ENCODE measurements at places on chromosomes 12 and 14.

GRCh38 chr12:66514581-66514980 lies 164.3 kb downstream of the GRIP1 start:
- no peak for DNase-seq

- no peak for DNase-seq
These were observed 21.4 kb upstream of the NCOR2 start for GRCh38 chr12:124588751-124589267.

DNA sequence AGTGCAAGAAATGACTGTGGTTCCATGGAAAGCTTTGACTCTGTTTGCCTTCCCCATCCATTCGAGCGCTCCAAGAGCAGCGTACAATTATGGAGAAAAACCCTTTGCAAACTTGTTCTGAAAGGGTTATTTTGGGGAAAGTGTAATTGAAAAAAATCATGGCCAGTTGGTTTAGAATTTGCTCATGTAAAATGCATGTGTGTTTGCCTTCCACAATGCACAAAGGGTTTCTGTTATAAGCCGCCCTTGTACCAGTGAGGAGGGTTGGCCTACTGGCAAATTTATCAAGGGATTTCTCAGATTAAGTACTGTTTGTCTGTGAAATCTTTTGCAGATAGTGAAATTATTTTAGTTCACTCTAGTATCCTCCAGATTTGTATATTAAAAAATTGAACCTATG lies 62.7 kb upstream of the PELI2 start:
- DNase-seq, result no peak

DNA sequence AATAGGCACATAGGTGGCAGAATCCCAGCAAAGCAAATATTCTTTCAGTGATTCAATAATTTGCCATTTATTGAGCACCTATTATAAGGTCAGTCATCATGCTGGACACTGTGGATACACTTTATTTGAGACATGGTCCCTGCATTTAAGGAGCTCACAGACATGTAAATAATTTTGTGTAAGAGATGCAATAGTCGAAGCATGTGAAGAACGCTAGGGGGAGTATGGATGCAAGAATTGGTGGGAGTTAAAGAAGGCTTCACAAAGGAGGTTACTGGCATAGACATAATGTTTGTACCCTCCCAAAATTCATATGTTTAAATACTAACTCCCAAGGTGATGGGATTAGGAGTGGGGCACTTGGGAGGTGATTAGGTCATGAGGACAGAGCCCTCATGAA lies 260.6 kb upstream of the GARIN6 start:
- peak; percentile 9 for DNase-seq

DNA sequence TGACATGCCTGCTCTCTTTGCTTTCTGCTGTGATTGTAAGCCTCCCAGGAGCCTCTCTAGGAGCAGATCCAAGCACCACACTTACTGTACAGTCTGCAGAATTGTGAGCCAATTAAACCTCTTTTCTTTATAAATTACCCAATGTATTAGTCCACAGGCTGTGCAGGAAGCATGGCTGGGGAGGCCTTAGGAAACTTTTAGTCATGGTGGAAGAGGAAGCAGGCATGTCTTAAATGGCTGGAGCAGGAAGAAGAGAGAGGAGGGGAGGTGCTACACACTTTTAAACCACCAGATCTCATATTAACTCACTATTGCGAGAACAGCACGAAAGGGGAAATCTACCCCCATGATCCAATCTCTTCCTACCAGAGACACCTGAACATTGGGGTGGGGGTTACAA lies 108.9 kb downstream of the DERA start:
- no peak for DNase-seq

- DNase-seq, result no peak
These were observed 133.6 kb upstream of the NCOR2 start for GRCh38 chr12:124700810-124701592.

DNA sequence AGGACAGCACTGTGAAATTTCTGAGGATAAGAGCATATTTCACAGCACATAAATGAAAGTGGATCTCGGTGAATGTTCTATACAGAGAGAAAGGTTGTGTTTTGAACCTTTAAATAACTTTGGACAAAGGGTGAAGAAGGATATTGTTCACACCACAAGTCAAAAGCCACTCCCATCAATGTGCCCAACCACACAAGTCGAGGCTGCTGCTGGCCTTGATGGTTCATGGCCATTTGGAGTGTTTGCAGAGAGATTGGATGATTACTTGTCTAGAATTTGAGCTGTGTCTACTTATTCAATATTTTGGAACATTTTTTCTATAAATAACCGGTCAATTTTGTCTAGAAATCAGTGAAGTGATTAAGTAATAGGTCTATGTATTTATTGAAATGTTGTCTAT lies 121.2 kb downstream of the HMGA2 start:
- no peak for DNase-seq

GRCh38 chr14:99199846-99200653 lies 71.9 kb downstream of the BCL11B start:
- no peak for DNase-seq

DNA sequence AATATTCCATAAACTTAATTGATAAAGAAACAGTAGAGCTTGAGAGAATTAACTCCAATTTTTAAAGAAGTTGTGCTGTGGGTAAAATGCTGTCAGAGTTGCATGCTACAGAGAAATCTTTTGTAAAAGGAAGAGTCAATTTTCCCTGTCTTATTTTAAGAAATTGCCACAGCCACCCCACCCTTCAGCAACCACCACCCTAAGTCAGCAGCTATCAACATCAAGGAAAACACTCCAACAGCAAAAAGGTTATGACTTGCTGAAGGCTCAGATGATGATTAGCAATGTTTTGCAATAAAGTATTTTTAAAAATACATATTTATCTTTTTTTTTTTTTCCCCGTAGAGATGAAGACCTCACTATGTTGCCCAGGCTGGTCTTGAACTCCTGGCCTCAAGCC lies 6.5 kb upstream of the DRAM1 start:
- DNase-seq, result no peak

DNA sequence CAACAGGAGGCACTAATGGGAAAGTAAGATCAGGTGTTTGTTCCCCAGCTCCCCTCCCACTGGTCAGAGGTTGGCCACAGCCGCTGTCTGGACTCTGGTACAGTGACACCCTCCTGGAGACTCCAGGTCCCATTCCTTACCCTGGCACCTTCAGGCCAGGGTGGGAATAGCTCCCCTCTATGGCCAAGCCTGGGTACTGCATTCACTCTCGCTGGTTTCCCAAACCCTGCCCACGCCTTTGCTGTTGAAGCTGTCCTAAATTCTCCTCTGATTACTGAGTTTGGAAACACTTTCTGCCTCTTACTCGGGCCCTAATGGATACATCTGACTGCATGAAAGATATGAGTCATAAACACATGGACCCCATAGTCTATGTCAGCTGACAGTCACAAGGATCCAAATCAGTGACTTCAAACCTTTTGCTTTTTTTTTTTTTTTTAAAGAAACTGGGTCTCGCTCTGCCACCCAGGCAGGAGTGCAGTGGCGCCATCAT lies 17.9 kb downstream of the HRK start:
- DNase-seq, result no peak

- DNase-seq, result no peak
These were observed 254.2 kb upstream of the FKBP4 start for GRCh38 chr12:2540535-2540941.

GRCh38 chr14:91348845-91349465 lies 68.7 kb downstream of the CCDC88C start:
- no peak for DNase-seq

GRCh38 chr12:121927813-121928212 lies 9.4 kb downstream of the CFAP251 start:
- no peak for DNase-seq

GRCh38 chr12:6444031-6444430 lies 724 bp upstream of the CD27 start:
- no peak for DNase-seq

GRCh38 chr14:93975791-93976476 lies 436 bp downstream of the ASB2 start:
- no peak for DNase-seq

GRCh38 chr14:73786636-73787485 lies 64.8 kb upstream of the PTGR2 start:
- no peak for DNase-seq

DNA sequence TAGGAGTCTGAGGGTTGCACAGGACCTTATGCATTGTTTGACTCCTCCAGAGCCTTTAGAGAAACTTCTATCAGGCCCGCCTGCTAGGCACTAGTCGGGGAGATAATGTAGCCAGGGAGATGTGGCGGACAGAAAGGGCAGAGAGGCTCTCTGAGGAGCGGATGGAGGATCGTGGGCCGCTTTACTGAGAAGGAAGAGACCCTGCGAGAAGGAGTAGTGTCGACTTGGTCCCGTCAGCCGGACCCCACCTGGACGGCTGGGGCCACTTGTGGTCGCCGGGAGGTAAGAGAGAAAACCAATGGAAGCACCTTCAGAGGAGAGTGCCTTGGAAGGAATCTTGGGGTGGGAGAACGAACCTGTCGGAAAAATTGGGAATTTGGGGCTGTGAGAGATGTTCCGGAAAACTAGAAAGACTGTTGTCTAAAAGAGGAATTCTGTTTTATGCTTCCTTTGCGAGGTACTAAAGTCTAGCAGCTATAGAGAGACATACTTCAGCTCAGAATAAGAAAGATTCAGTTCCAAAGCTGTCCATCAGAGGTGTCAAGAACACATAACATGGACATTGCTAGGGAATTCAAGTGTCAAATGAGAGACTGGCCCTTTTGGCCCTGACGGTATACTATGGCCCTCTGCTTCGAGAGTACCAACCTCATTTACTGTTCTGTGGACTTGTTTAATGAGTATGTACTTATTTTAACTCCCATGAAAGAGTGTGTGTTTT lies 660 bp upstream of the MCRS1 start:
- DNase-seq, result peak; percentile 13

GRCh38 chr12:96501133-96501761 lies 11.9 kb downstream of the CFAP54 start:
- DNase-seq, result peak; percentile 69

DNA sequence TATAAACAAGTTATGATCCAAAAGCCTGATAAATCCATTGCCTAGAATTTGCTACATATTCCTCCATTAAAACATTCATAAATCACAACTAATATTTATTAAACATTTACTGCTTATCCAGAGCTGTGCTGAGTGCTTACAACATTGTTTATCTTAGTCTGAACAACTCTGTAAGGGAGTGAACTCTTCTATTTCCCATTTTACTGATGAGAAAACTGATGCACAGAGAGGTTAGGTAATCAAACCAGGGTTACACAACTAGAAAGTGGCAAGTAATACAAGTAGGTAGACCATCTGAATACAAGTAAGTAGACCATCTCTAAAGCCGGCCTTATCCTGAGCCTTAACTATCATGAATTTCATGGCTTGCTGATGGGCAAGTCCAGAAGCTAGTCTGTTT lies 39.5 kb downstream of the WASHC3 start:
- no peak for DNase-seq

- DNase-seq, result no peak
These were observed 476.5 kb upstream of the TBX3 start for GRCh38 chr12:115160271-115161128.

DNA sequence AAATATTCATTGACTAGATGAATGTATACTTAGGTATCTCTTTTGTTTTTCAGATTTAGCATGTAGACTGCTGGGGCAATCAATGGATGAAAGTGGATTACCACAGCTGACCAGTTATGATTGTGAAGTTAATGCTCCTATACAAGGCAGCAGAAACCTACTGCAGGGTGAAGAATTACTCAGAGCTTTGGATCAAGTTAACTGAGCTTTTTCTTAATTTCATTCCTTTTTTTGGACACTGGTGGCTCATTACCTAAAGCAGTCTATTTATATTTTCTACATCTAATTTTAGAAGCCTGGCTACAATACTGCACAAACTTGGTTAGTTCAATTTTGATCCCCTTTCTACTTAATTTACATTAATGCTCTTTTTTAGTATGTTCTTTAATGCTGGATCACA lies 15.3 kb upstream of the SNAPC1 start:
- no peak for DNase-seq

DNA sequence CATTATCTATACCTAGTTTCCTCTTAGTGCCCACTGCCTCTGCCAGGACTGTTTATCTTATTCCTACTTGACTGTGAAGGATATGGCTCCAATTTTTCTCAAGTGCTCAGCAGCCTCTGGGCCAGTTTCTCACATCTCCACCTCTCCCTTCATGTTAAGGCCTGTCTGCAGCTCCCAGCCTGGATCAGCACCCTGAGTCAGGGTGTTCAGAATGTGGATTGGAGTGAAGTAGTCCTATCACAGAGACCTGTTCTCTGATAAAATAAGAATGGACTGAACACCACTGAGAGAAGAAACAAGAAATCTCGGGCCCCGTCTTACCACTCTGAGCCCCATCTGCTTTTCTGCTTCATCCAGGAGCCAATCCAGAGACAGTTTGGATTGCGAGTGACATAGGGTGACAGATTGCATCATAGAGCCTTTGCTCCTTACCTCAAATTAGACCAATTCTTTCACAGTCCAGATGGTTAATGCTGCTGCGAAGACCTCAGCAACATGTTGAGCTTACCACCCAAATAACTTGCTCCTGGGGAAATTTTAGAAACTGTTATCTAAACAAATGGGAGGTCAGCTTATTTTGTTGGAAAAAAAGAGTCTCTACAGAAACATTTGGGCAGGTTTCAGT lies 473.1 kb downstream of the PDZRN4 start:
- no peak for DNase-seq
